ENCODE measurements at places on chromosomes 7 and 10.

GRCh38 chr7:47508389-47509380 is 73.2 kb downstream of the TNS3 start:
- DNase-seq: no peak

- DNase-seq: no peak
Measured at GRCh38 chr7:104035351-104035750, 45.9 kb upstream of the RELN start.

DNA sequence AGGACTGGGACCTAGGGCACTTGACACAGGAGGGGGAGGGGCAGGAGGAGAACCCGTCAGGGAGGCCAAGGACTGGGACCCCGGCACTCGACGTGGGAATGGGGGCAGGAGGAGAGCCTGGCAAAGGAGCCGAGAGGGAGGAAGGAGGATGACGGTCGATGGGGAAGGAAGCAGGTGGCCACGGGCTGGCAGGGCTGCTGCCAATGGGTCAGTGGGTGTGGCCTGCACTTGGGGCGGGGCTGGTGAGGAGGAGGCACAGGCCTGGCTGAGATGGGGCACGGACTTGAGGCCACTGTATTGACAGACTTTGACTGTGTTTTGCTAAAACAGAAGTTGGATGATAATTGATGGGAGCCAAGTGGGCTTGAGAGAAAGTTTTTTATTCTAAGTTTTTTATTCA is 68.9 kb downstream of the RBM33 start:
- DNase-seq: no peak

GRCh38 chr10:71666639-71667386 is 52.8 kb downstream of the C10orf105 start:
- peak; percentile 48 for DNase-seq

- DNase-seq: no peak
Measured at GRCh38 chr10:73937333-73938043, 26.6 kb downstream of the PLAU start.

GRCh38 chr7:17680943-17681351 is 259.3 kb downstream of the SNX13 start:
- no peak for DNase-seq

- DNase-seq: no peak
Measured at GRCh38 chr7:106021151-106022067, 58.3 kb downstream of the CDHR3 start.

- no peak for DNase-seq
Measured at GRCh38 chr10:48300556-48300955, 5.9 kb upstream of the MAPK8 start.

DNA sequence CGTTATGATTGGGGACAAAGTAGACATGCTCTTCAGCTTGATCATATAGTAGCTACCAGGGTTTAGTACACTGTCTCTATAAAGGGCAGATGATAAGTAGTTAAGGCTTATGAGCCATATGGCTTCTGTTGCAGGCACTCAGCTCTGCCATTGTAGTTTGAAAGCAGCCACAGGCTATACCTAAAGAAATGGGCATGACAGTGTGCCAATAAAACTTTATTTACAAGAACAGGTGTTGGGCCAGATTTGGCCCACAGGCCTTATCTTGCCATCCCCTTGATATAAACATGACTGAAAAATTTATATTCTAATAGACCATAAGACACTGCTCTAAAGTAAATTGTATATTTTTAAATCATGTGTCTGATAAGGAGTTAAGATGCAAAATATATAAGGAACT is 36.6 kb downstream of the GRK5 start:
- DNase-seq: no peak

DNA sequence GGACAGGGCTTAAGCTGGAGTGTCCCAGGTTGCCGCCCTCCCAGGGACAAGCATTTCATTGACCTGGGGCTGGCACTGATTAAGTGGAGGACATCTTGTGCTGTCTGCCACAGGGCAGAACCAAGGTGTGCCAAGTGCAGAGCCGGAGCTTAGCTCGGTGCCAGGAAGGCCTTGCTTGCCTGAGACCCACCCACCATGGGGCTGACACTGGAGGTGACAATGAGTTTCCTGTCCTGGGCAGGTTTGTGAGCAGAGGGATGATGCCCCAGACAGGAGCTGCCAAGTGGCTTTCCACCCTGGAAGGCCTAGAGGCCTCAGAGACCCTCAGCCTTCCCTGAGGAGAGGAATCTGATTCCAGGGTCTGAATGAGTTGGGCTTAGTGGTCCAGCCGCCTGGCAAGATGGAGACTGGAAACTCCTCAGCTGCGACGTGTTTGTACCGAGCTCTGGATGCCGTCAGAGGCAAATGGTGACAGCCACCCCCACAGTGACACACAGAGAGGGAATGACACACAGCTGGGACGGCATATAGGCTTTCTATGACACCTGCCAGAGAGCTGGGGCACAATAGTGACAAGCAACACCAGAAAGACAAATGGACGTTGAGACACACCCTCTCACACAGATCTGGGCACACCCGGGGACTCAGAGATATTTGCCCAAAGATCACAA is 2.6 kb downstream of the ADCYAP1R1 start:
- no peak for DNase-seq

DNA sequence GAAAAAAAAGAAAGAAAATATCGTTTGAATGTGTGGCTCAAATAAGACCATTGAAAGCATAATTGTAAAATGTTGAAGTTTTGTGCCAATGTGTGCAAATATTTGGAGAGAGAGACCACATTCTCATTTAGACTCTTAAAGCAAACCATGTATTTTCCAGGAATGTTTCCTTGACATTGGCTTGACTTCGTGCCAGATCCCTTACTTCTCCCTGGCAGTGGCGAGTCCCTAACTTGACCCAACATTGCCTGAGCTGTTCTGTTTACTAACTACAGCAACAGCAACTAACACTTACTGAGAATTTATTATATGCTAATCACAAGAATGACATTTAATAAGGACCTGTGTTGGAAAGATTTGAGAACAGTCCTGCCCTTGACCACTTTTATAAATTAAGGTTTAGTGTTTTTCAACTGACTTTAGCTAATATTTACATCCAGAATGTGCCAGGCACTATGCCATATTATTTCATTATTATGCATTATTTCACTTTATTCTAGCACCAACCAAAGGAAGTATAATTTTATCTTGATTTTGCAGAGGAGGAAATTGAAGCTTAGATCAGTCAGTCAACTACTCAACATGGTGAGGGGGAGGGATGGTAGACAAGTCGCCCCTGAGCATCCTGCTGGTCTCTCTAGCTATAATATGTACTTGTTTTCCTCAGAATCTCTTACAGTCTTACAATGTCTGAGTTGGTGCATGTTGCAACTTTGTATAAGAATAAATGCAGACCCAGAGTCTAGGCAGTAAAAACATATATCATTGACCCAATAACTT is 29.7 kb downstream of the ZNF467 start:
- DNase-seq: no peak

- no peak for DNase-seq
Measured at GRCh38 chr10:132716691-132717490, 69.1 kb downstream of the NKX6-2 start.

GRCh38 chr7:27088002-27088922 is 7.5 kb downstream of the HOXA1 start:
- no peak for DNase-seq

DNA sequence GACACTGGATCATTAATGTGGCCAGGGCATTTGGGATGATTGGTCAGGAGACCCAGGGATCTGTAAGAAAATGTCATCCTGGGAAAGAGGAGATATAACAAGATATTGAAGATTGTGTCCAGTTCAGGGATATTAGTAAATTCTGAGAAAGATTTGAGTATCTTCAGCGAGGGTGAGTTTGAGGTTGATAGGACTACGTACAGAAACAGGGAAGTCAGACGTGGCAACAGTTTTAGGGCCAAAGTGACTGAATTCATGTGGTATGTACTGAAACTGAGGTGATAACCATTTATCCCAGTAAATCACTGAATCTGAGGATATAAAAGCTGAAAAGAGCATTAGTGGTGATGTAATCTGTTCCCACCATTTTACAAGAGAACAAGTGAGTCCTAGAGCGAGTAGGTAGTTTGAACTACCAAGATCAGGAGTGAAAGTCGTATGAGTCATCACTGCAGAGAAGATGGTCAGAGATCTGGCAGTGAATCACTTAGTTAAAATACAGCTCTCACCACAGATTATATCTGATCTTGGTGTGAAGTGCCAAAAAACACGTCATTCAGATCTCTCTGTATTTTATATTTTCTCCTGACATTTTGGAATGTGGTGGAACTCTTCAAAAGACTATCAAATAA is 220.5 kb downstream of the CDK14 start:
- no peak for DNase-seq

DNA sequence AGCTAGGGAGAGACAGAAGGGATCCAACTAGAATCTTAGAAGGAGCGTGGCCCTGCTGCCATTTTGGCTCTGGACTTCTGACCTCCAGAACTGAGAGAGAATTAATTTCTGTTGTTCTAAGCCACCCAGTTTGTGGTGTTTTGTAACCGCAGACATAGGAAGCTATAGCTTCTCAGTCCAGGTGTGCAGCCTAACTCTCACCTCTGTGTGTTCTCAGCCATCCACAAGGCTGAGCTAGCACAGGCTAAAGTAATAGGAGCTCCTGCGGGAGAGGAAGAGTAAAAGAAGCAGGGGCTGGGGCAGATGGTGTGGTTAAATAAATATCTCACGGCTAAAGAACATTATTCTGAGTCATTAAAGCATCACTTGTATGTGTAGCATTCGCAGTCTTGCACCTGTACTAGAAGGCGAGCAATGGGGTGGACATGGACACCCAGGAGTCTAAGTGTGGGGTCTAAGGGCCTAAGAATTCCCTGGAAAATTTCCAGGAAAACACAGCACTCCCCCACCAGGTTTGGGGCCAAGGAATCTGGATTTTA is 94.1 kb downstream of the AOAH start:
- DNase-seq: no peak

Data from GM12892 (cell line).